Lower lobe of right lung (tissue), 2 donors: ENCODE measurements at places on chromosomes 1 and 21.

GRCh38 chr1:10934150-10934818, 78.2 kb upstream of the TARDBP start:
- no peak for DNase-seq

- no peak for DNase-seq
Observed at GRCh38 chr1:59195151-59195550, 101.7 kb upstream of the FGGY start.

DNA sequence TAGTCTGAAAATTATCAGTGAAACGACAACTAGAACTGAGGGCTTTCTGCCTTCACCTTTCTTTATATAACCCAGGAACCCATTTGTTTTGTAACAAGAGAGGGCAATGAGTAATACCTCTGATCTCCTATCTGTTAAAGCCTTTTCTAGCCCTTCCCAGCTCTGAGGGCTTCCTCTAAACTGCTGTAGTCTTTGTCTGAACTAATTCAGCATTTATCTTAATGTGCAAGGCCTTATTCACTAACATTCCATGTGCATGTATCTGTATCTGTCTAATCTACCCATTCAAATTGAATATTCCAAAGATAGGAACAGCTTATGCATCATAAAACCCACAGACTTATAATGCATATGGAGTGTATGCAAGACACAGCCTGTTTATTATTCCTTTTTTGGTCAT, 167.1 kb downstream of the LYPLAL1 start:
- DNase-seq: no peak

DNA sequence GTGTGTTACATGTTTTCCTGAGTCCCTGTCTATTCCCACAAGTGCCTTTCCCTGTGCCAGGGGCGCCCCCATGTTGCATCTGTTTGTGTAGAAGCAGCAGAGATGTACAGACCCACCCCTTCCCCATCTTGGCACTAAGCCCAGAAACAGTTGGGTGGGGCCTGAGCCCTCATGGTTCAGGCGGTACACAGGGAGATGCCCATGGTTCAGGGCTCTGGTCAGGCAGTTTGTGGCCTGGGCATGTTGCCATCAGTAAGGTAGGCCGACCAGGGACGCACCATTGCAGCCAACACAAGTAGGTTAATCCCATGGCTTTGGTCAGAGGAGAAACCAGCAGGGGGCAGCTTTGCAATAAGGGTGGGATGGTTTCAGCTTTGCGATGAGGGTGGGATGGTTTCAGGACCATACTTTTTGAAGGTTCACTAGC, 914 bp upstream of the ADGRB2 start:
- DNase-seq: no peak

GRCh38 chr1:183864611-183865010, 59.7 kb downstream of the RGL1 start:
- DNase-seq: no peak
